ENCODE measurements at places on chromosomes 1 and 21. TPM values are rescaled to one million over a fixed set of nuclear protein-coding genes. Genes with fewer than 3 reads are reported as not detected.

DNA sequence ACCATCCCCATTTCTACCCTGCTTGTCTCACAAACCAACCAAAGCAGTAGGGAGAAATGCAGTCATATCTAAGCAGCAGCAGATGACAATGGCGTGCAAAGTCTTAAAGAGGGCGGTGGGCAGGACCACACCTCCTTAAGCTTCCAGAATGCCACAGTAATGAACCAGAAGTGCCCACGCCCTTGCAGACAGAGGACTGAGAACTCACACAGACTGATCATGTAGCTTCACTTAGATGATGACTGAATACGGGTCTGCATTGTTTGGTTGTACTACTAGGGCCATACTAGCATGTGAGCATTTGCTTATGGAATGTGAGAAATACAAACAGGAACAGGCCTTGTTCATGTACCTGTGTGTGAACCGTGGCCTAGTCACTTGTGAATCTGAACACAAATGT is 246.0 kb downstream of the RPS6KC1 start:
- no peaks in the 10 kb centered on the region for H3K4me1 ChIP-seq
- H3K4me3 ChIP-seq: no peak overlapping the region
- DNase-seq: no peak
- H3K36me3 ChIP-seq: peaks cover 8% of the 10 kb centered on the region
- no peak overlapping the region for H3K27ac ChIP-seq
- peaks cover 4% of the 10 kb centered on the region for H3K27me3 ChIP-seq

GRCh38 chr1:212915245-212916091 is 34.9 kb upstream of the VASH2 start:
- DNase-seq: no peak
- H3K36me3 ChIP-seq: no peaks in the 10 kb centered on the region
- H3K27ac ChIP-seq: peak overlapping the region; percentile 91
- peak overlapping the region; percentile 76 for H3K4me3 ChIP-seq
- H3K4me1 ChIP-seq: peaks cover 37% of the 10 kb centered on the region
- peaks cover 8% of the 10 kb centered on the region for H3K27me3 ChIP-seq

DNA sequence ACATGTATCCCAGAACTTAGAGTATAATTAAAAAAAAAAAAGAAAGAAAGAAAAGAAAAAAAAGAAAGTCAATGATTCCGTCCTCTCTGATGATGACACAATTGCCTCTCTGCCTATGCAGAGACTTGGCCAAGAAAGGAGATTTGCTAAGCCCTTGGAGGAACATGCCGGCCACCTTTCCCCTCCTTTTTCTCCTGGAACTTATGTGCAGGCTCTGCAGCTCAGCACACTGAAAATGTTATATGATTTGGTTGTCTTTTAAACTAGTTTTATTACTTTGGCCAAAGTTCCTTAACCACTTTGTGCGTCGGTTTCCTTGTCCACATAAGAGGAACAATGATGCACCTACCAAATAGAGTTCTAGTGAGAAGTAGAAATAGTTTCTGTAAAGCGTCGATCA is 111.4 kb upstream of the ZNF644 start:
- DNase-seq: no peak
- H3K36me3 ChIP-seq: no peaks in the 10 kb centered on the region
- peaks cover 4% of the 10 kb centered on the region for H3K4me1 ChIP-seq
- no peak overlapping the region for H3K4me3 ChIP-seq
- no peaks in the 10 kb centered on the region for H3K27me3 ChIP-seq

The BNIPL gene
- 1.4 TPM for total RNA-seq

The PGD gene
- total RNA-seq: 304 TPM

All from glutamatergic neuron (in vitro differentiated cells).